Smooth muscle cell of the coronary artery (primary cell): ENCODE measurements at places on chromosomes 6 and 20. TPM values are rescaled to one million over a fixed set of nuclear protein-coding genes. Genes with fewer than 3 reads are reported as not detected.

NKAIN2 gene
- 0.35 TPM in 1 of 2 replicates, not detected in the other for total RNA-seq

TMEM244 gene
- total RNA-seq, result not detected in 2 replicates

SPATA25 gene
- 0.12 and 0.60 TPM in 2 replicates for total RNA-seq

TOX2 gene
- 0.12 and 2.0 TPM in 2 replicates for total RNA-seq

STK35 gene
- total RNA-seq, result 9.9 and 11.0 TPM in 2 replicates

OXT gene
- total RNA-seq, result not detected in 2 replicates

CCN5 gene
- 1.5 and 533 TPM in 2 replicates for total RNA-seq

SPATS1 gene
- not detected in 2 replicates for total RNA-seq

ADGRF1 gene
- not detected in 2 replicates for total RNA-seq

DDX43 gene
- 0.15 and 1.2 TPM in 2 replicates for total RNA-seq

MANEA gene
- 4.3 and 6.5 TPM in 2 replicates for total RNA-seq

ZKSCAN4 gene
- 3.7 and 5.3 TPM in 2 replicates for total RNA-seq

NMBR gene
- total RNA-seq, result not detected in 2 replicates

DSP gene
- total RNA-seq, result 1.8 and 41.5 TPM in 2 replicates

SLA2 gene
- total RNA-seq, result not detected in 2 replicates

LAMA2 gene
- 80.0 and 86.1 TPM in 2 replicates for total RNA-seq

ARMH2 gene
- not detected in 2 replicates for total RNA-seq

TMEM170B gene
- total RNA-seq, result 0.45 and 1.1 TPM in 2 replicates

CD2AP gene
- 7.4 and 15.6 TPM in 2 replicates for total RNA-seq

HIVEP2 gene
- 6.8 and 8.3 TPM in 2 replicates for total RNA-seq

F13A1 gene
- 0.15 TPM in 1 of 2 replicates, not detected in the other for total RNA-seq

HLA-DQA1 gene
- total RNA-seq, result not detected in 2 replicates

ROS1 gene
- total RNA-seq, result under 0.01 TPM in 2 replicates

PHF1 gene
- 12.4 and 17.4 TPM in 2 replicates for total RNA-seq

PEX7 gene
- 9.2 and 11.8 TPM in 2 replicates for total RNA-seq

TNFRSF6B gene
- total RNA-seq, result 0.68 and 7.8 TPM in 2 replicates

NKX2-2 gene
- total RNA-seq, result not detected in 2 replicates

PTGIS gene
- 157 and 209 TPM in 2 replicates for total RNA-seq

SYCP2L gene
- 0.08 TPM in 1 of 2 replicates, not detected in the other for total RNA-seq

SLC26A8 gene
- total RNA-seq, result under 0.01 TPM in 1 of 2 replicates, not detected in the other

KCNK5 gene
- total RNA-seq, result not detected in 2 replicates

GCLC gene
- 8.4 and 11.0 TPM in 2 replicates for total RNA-seq

LAMA5 gene
- 8.1 and 63.7 TPM in 2 replicates for total RNA-seq

SLC17A2 gene
- not detected in 2 replicates for total RNA-seq

NR2E1 gene
- not detected in 2 replicates for total RNA-seq

LZTS3 gene
- 1.6 and 2.6 TPM in 2 replicates for total RNA-seq

MAFB gene
- total RNA-seq, result 0.23 and 3.2 TPM in 2 replicates

POLR1C gene
- 16.8 and 31.5 TPM in 2 replicates for total RNA-seq

MYMX gene
- total RNA-seq, result 0.12 TPM in 1 of 2 replicates, not detected in the other

SPATA2 gene
- total RNA-seq, result 0.59 and 0.98 TPM in 2 replicates

LCA5 gene
- 2.1 and 5.3 TPM in 2 replicates for total RNA-seq

OTOR gene
- not detected in 2 replicates for total RNA-seq

CFAP206 gene
- 0.23 and 0.59 TPM in 2 replicates for total RNA-seq

SMIM28 gene
- total RNA-seq, result not detected in 2 replicates

C4A gene
- 3.7 and 23.1 TPM in 2 replicates for total RNA-seq

ACSS1 gene
- total RNA-seq, result 1.1 and 14.0 TPM in 2 replicates

GSTA3 gene
- not detected in 2 replicates for total RNA-seq

C6orf141 gene
- not detected in 2 replicates for total RNA-seq

CGAS gene
- 1.1 and 3.7 TPM in 2 replicates for total RNA-seq

GRM1 gene
- total RNA-seq, result under 0.01 TPM in 2 replicates

GSS gene
- 46.8 and 66.1 TPM in 2 replicates for total RNA-seq

CALHM4 gene
- total RNA-seq, result not detected in 2 replicates

KCNQ5 gene
- 0.82 and 6.3 TPM in 2 replicates for total RNA-seq

DNAAF9 gene
- total RNA-seq, result 7.3 and 7.5 TPM in 2 replicates

PSMB8 gene
- total RNA-seq, result 44.2 and 72.4 TPM in 2 replicates

LGSN gene
- total RNA-seq, result not detected in 2 replicates

BCLAF1 gene
- total RNA-seq, result 57.0 and 84.7 TPM in 2 replicates

EPHA7 gene
- total RNA-seq, result under 0.01 and 0.75 TPM in 2 replicates

MYLK2 gene
- total RNA-seq, result 1.1 TPM in 1 of 2 replicates, not detected in the other

TFEB gene
- 2.6 and 6.3 TPM in 2 replicates for total RNA-seq
